Umbilical cord (tissue), 2 donors: ENCODE measurements at places on chromosomes 7 and 10.

DNA sequence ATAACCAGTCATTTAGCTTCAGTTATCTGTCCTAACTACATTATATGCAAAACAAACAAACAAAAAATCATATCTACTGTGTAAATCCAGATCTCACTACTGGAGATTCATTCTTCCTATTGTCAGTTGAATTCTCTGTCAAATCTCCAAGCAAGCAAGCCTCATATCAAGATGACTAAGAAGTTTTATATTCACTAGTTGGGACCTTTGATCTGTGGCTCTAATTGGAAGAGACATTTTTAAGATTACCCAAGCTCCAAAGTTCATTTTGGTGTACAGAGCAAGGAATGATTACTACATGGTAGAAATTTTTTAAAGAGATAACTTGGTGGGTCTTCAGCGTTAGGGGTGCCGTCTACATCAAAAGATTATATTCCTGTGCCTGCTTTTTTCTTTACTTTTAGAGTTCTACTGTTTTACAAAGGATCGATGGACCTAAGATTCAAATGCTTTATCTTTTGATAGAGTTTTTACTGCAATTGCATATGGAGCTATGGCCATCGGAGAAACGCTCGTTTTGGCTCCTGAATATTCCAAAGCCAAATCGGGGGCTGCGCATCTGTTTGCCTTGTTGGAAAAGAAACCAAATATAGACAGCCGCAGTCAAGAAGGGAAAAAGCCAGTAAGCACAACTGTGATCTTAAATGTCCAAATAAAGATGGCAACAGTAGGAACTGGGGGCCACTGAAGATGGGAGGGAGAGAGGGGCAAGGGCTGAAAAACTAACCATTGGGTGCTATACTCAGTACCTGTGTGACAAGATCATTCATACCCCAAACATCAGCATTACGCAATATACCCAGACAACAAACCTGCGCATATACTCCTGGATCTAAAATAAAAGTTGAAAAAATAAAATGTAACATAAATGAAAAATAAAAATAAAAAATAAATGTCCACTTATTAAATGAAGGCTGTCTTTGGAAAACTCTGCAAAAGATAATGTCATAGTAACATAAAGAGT, 47.9 kb downstream of the SP8 start:
- no peak for DNase-seq

- peak; percentile 29 for DNase-seq
Observed at GRCh38 chr10:69655868-69656555, 26.0 kb downstream of the FAM241B start.

- DNase-seq, result peak; percentile 76
Observed at GRCh38 chr7:107463139-107464078, 6.4 kb upstream of the GPR22 start.

DNA sequence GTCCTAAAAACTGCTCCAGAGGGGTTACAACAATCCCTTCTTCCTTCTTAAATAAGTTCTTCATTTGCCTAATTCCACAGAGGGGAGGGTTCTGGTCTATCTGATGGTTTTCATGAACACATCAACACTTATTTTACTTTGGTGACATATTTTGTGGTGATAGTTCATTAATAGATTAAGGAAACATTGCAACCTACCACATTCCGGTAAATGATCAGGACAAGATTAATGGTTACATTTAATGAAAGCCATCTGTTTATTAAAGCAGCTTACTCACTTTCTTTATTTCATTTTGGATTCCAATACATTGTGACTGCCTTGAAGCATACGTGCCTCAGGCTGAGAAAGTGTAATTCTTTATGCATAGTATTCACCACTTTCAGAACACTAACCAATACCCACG, 101.0 kb downstream of the SKIDA1 start:
- DNase-seq, result no peak

DNA sequence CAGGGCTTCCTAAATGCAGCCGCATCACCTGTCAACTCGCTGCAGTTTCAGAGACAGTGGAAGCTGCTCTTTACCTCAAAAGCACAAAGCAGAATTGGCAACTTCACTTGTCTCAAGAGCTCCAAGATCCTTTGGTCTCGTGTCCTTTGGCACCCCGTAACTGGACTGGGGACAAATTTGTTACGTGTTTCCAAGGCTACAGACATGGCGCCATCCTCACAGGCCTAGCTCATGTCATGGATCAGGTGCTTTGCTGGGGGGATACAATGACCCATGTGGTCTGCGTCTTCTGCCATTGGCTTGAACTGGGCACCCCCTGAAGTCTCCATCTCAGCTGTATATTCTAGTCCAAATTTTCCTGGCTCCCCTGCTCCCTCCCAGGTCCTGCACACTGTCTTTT, 48.6 kb downstream of the CHST3 start:
- no peak for DNase-seq

GRCh38 chr10:29658984-29659965, 24.5 kb upstream of the SVIL start:
- DNase-seq, result peak; percentile 85
